NCI-H1092 (cell line): ENCODE measurements at places on chromosomes 11 and 22.

- DNase-seq = no peak
Observed at GRCh38 chr11:133156986-133157745, 375.1 kb downstream of the OPCML start.

DNA sequence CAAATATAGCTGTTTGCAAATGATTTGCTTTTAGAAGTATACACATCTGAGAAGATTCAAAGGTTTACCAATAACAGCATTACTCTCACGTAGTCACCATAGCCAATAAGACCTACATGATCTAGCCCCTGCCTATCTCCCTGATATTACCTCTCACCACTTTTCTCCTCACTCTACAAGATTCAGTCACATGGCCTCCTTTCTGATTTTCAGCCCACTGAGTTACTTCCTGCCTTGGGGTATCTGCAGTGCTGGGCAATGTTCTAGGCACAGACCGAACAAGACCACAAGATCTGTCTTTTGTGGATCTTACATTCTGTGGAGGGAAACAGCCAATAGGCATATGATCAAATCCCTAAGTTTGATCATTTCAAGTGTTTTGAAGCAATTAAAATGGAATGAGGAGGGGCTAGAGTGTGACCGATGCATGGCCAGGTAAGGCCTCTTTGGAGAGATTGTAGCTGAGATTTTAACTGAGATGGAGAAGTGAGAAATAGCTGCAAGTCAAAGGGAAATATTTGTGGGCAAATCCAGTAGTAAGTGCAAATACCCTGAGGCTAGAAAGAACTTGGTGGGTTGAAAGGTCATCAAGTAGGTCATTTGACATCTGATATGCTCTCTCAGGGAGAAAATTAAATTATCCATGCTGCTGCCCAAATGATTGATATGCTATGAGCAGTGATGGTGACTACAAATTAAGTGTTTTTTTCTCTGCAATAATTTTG is 43.1 kb downstream of the ARL14EP start:
- no peak for DNase-seq

DNA sequence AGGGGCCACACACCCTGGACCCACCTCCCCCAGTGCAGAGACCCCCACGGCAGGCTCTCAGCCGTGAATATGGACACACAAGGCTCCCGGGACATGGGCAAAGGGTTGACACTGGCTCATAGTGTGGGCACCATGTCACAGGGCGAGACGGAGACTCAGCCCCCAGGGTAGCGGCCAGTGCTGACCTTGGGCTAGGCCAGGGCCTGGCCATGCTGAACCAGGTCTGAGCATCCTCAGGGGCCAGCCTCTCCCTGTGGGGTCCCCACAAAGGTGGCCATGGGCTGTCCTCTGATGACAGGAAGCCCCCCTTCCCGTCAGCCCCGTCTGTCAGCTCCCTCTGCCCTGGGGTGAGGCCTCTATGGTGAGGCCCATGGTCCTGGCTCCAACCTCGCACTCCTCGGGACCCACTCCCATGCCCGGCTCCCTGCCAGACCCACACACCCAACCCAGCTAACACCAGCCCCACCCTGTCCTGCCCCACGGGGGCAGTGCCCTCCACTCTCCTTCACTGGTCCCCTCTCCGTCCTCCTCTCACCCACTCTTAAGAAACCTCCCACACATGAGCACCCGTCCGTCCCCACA is 19.0 kb upstream of the PRODH start:
- no peak for DNase-seq

DNA sequence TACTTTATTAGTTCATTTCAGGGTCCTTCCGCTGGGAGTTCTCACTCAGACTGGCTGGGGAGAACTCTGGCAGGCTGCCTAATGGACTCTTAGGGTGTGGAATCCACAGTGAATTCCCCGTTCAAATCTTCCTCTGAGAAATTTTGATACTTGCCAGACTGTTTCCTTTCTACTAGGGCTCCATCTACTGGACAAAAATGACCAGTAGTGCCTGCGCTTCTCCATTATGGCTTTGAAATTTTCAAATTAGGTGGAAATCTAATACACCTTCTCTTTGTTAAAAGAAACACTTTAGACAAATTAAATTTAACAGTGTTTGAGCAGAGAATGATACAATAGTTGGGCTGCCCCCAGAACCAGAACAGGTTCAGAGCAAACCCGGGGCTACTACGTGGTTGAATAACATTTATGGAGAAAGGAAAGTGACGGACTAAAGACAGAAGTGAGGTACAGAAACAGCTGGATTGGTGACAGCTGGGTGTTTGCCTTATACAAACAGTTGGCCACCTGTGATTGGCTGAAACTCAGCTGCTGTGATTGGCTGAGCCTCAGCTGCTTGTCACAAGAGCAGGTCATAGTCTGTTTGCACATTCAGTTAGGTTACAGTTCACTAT is 52.9 kb upstream of the FDX1 start:
- peak; percentile 87 for DNase-seq

- no peak for DNase-seq
Observed at GRCh38 chr11:122375687-122376399, 259.8 kb upstream of the BLID start.

- DNase-seq = no peak
Observed at GRCh38 chr22:29069463-29069862, 3.4 kb upstream of the KREMEN1 start.

GRCh38 chr22:33909911-33910310 is 10.4 kb downstream of the LARGE1 start:
- DNase-seq = no peak

GRCh38 chr11:1197431-1197885 is 25.4 kb upstream of the MUC5B start:
- no peak for DNase-seq

DNA sequence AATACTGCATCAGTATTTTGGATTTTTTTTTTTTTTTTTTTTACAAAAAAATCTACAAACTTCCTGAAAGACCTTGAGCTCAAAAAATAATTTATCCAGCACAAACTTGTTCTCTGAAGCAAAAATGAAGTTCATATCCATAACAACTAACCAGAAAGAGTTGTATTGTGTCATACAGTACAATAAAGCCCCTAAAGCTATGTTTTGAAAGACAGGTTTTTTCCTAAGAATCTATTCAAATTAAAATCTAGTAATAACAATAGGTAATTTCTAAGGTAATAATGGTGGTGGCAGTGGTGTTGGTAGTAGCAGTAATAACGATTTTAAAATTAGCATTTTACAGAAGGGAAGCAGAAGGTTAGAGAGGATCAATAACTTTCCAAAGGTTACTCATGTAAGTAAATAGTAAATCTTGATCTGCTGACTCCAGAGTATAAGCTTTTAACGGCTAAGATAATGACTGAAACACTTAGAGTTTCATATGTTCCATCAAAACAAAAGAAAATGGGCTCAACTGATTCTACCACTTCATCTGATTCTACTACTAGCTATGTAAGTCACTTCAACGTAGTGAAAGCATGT is 53.3 kb upstream of the GAB2 start:
- no peak for DNase-seq

DNA sequence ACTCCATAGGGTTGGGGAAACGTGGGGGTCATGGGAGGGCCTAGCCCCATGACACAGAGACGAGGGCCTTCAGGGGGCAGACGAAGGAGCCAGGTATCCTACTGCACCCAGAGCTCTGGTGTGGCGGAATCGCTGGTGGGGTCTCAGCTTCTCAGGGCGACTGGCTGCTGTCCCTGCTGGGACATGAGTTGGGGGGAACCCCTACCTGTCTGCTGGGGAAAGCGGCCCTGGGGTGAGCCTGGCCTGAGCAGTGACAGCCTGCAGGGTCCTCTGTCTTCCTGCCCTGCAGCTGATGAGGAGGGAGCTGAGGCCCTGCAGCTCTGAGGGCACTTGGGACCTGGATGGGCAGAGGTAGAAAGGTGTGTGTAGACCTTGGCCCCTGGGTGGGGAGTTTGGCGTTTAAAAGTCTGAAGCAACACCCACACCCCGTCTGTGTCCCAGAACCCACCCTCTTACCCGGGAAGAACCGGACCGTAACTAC is 33.6 kb upstream of the GRAMD4 start:
- no peak for DNase-seq

GRCh38 chr11:6298605-6299004 is 21.7 kb downstream of the CAVIN3 start:
- peak; percentile 3 for DNase-seq

- no peak for DNase-seq
Observed at GRCh38 chr11:102295045-102295444, 22.2 kb upstream of the BIRC3 start.

GRCh38 chr11:35764417-35764816 is 101.8 kb downstream of the TRIM44 start:
- no peak for DNase-seq

GRCh38 chr22:21590809-21591641 is 23.5 kb downstream of the UBE2L3 start:
- no peak for DNase-seq

GRCh38 chr22:49673048-49673447 is 154.6 kb downstream of the BRD1 start:
- no peak for DNase-seq

DNA sequence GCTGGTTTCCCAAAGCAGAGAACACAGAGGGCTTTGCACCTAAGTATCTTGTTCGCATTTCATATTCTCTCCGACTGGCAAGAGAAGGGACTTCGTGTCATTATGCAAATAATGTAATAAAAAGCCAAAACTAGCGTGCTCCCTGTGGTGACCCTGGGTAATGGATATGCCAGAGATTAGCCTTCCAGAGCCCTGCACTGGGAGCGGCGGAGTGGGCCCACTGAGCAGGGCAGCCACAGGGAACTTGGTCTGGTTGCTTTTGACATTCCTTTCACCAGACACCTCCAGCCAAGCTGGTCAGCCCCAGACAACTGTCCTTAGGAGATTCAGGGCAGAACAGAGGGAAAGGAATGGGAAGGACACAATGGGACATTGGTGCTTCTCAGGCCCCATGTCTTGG is 56.1 kb downstream of the FLI1 start:
- DNase-seq = no peak

GRCh38 chr11:105915021-105915420 is 107.0 kb downstream of the MSANTD4 start:
- no peak for DNase-seq

DNA sequence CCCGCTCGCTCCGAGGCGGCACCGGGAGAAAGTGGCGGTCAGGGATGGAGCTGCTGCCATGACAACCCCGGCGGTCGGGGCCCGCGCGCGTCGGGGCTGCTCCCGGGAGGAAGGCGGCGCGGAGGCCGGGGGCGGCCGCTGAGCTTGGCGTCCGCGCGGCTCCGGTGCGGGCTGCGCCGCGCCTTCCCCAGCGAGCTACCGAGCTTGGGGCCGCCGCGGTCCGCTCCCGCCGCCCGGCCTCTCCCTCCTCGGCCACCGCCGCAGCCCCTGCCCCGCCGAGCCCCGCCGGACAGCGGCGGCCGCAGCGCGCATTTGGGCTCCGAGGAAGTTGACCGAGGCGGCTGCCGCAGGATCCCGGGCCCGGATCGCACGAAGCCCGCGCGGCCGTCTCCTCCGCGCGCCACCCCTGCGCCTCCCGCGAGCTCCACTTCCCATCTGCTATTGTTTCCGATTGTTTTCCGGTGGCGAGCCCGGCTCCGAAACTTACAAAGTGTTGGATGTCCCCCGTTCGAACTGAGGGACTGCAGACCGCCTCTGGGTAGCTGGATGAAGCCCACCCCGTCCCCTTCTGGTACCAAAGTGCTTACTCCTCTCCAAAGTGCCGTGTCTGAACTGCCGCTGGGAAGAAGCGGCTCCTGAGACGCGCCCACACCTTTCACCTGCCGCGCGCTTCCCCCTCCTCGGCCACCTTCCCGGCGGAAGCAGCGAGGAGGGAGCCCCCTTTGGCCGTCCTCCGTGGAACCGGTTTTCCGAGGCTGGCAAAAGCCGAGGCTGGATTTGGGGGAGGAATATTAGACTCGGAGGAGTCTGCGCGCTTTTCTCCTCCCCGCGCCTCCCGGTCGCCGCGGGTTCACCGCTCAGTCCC is 540.3 kb downstream of the NTM start:
- DNase-seq = peak; percentile 21

DNA sequence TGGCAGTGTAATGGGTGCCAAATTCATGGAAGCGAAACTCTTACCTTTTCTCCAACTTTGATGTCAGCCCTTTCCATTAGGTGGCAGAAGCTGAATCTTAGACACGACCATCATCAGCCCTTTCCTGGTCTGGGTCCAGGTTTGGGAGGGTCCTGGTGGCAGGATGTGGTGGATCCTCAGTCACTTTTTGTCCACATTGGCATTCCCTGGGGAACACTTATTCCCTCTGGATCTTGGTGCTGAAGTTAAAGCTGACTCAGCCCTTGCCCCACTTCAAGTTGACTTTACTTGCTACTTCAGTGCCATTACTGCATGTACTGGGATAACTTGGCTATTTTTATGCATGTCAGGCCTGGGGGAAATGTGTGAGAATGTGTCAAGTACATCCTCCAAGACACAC is 16.6 kb upstream of the NTM start:
- no peak for DNase-seq

GRCh38 chr11:9748361-9748970 is 84.6 kb downstream of the SWAP70 start:
- DNase-seq = peak; percentile 31

GRCh38 chr22:37943136-37943824 is 10.1 kb downstream of the C22orf23 start:
- no peak for DNase-seq

- DNase-seq = no peak
Observed at GRCh38 chr11:22851477-22851876, 8.8 kb downstream of the CCDC179 start.

DNA sequence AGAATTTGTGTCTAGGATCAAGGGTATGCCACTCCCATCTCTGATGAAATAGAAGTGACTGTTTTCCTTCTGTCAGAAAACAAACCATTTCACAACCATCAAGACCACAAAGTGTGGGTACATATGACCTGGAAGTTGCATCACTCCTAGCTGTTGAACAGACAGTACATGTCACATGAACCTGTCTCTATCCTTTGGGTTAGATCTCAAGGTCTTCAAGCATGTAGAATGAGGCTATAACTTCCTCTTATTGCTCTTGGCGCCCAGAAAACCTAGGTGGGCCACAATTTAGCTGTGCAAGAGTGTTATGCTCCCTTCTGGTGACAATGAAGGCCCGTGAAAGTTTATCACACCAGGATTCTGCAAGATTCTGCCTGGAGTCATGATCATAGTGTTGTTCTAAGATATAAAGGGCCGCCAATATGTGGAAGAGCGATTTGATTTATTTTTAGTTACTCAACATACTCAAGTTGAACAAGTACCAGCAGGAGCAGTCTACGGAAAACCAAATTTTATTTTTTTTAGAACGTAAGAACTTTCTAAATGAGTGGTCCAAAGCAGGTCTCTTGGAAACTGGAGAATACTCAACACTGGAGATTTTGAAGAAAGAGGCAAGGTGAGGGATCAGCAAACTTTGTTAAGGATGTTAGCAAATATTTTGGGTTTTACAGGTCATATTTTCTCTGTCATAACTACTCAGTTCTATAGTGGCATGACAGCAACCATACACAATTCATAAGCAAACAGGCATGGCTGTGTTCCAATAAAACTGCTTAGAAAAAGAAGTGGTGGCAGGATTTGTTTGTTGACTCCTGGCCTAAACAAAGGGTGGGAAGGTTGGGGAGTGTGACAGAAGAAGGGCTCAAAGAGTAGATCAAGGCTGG is 101.8 kb downstream of the USP35 start:
- DNase-seq = no peak
